ENCODE measurements at places on chromosomes 2 and 18.

GRCh38 chr2:47654790-47655562 is 128.0 kb upstream of the MSH6 start:
- DNase-seq = no peak

DNA sequence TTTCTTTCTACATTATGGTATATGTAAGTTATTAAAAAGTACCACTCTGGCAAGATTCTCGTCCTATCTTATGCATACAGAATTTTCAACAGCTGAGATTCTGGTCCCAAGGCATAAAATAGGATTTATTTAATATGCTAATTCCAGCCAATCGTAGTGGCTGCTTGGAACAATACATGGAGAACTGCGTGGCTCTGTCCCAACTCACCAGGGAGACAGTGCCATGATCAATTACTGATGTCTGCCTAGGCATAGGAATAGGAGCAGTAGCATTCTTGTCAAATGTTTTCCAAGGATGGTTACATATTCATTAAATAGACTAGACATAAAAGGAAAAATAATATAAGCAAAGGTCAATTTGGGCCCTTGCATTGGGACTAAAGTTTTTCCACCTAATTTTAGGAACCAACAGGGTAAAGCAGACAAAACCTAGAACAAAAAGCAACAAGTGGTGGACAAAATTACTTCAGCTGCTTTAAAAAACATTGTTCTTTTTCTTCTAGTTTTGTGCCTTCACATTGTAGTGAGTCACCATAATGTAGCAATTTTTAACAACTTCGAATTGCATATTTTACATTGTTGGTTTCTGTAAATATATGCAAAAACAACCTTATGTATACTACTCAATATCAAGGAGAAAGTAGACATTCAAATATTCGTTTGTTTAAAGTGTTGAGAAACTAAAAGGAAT is 232.8 kb upstream of the ATP5MC3 start:
- DNase-seq = no peak

DNA sequence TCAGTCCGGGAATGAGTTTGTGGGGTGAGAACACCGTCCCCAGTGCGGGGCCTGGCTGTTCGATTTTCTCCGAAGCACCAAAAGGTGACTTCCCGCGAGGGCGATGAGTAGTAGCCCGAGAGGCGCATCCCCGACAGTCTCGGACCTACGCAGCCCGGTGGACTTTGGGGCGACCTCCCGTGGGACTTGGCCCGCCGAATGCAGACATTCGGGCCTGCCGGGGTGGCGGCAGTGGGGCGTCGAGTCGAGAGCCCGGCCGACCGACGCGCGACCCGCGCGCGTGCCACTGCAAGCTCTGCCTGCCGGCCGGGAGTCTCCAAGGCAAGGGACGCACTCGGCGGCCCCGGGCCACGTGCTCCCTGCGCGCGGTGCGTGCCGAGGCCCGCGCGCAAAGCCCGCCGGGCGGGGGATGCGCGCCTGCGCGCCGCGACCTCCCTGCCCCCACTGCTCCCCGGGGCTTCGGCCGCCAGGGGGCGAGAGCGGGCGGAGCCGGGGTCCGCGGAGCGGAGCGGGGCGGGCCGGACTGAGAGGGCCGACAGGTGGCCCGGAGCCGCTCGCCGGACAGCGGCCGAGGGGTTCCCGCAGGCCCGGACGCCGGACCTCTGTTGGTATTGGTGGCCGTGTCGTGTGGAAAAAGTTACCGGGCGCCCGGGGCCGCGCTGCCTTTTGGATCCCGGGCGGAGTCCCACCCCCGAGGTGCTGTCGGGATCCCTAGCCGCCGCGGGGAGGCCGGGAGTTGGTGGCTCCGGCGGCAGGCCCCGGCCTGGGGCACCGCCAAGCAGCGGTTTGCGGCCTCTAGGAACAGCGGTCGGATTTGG is 1.9 kb downstream of the PTMA start:
- DNase-seq = peak; percentile 91

- no peak for DNase-seq
These were observed 97.4 kb downstream of the AFF3 start for GRCh38 chr2:100045000-100045399.

- no peak for DNase-seq
These were observed 50.6 kb upstream of the FMNL2 start for GRCh38 chr2:152284398-152284797.

- no peak for DNase-seq
These were observed 166.2 kb upstream of the VRK2 start for GRCh38 chr2:57880446-57880845.

DNA sequence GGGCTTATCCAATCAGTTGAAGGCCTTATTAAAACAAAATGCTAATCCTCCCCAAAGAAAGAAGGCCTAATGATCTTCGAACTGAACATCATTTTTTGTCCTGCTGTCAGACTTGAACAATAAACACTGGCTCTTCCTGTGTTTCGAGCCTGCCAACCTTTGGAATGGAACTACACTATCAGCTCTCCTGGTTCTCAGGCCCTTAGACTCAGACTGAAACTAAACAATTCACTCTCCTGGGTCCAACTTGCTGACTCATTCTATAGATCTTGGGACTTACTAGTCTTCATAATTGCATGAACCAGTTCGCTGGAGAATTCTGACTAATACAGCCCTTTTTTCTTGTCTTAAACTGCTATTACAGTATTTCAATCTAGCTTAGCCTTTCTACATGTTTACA is 235.2 kb downstream of the LNPK start:
- no peak for DNase-seq

- DNase-seq = no peak
These were observed 11.4 kb upstream of the CNDP1 start for GRCh38 chr18:74522635-74523548.

GRCh38 chr2:174681099-174682006 is 82.9 kb downstream of the CHRNA1 start:
- DNase-seq = no peak

- DNase-seq = no peak
These were observed 282 bp upstream of the PUS10 start for GRCh38 chr2:61018318-61018755.

GRCh38 chr2:27448381-27448780 is 6.2 kb downstream of the KRTCAP3 start:
- DNase-seq = no peak

DNA sequence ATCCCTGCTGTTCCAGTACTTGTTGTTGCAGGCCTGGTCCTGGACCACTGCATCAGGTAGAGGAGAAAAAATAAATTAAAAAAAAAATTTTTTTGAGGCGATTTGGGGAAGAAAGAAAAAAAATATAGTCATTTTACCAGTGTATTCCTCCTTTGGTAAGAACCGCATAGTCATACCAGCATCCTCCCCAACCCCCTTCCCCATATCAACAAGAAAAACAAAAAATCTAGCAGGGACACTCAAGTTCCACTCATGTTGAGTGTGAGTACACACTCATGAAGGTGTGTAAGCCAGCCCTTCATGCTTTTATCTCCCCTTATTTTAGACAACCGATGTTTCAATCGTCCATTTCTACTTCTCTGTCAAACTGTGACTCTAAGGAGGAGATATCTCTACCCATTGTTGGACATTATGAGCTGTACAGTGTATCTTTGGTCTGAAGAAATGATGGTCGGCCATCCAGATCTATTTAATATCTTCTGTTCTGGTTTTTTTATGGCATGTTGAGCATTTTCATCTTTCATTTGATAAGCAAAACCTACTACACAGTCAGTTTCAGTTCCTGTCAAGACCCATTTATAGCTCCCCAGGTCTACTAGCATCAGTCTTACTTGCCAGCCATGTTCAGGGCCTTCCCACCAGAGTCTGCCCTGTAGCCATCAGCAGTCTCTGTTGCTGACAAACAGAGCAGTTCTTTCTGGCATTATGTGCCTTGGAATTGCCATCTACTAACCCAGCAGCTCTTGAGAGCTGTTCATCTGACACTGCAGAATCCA is 20.0 kb downstream of the ELP2 start:
- no peak for DNase-seq

- no peak for DNase-seq
These were observed 36.5 kb upstream of the SLC39A10 start for GRCh38 chr2:195620501-195620900.

DNA sequence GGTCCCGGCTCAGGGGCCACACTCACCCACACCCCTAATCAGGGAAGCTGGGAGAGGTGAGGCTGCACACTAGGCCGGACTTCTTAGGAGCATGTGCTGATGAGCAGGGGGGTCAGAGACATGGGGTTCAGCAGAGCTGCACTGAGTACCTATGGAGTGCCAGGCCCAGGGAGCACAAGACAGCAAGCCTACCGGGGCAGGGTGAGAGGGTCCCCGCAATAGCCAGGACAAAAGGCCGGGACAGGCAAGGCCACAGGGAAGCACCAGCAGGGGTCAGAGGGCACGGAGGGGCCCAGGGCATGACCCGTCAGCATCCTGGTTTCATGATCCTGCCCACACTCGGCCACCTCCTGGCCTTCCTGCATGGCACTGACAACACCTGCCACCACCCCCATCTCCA is 73.5 kb downstream of the TNS1 start:
- no peak for DNase-seq

DNA sequence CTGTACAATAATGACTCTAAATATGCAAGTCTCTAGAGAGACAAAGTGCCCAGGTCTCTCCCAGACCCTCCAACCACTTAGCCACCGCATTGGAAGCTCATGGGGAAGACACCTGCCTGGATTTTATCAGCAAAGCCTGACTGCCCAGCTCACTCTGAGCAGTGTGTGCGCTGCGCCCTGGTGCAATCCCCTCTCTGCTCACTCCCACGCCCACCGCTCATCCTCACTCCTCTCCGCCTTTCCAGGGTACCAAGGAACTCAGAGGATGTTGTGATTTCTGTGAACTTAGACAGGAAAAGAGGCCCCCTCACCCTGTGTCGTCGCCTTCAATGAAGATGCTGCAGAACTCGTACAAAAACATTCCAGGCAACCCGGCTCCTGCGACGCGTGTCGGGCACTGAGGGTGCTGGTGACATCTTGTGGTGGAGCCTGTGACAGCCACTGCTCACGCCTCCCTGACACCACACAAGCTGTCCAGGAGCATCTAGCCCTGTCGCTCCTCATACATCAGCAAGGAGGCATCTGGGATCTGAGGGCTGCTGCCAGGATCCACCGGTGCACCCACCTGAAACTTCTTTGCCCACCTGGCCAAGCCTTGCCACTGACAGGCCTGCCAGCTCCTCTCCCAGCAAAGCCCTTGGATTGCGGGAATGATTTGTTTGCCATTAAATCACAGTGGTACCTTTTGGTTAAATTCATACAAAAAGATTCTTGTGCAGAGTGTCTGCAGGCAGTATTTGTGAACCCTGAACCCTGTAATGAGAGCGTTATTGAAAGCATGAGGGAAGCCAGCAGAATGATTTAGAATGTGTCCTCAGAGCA is 220.4 kb downstream of the ZNF516 start:
- no peak for DNase-seq

- peak; percentile 22 for DNase-seq
These were observed 65.9 kb downstream of the MBP start for GRCh38 chr18:77066689-77067088.

DNA sequence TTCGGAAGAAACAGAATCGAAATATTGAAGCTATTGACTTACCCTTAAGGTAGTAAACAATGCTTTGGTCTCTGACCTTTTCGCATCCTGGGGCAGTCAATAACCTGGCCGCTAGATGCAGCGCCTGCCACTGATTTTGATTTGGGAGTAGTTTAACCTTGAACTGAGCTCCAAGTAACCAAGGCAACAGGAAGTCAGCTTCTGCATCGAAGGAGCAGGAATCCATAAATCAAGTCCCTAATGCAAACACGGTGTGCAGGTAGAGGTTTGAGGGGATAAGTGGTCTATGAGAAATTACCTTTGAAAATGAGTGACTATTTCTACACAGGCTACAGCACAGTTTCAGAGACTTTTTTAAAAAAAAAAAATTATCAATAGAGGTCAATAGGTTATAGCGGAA is 353.5 kb downstream of the SETBP1 start:
- DNase-seq = no peak

DNA sequence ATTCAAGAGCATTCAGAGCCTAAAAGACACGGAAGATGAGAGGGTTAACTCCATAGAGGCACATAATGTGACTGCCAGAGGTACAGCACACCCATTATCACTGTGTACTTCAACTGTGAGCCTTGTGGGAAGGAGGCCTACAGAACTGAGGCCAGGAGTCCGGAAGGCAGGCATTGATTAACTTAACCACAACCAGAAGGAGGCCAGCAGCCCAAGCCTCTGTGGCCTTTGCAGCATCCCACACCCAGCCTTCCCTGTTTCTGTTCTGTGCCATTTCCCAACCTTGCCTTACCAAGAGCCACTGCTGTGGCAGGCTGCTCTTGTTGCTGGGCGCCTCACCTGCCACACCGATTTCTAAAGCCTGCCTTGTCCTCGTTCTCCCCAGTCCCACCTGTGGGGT is 27.2 kb downstream of the SIGLEC15 start:
- no peak for DNase-seq

GRCh38 chr18:13418013-13418710 is 199.6 kb downstream of the LDLRAD4 start:
- DNase-seq = no peak

GRCh38 chr2:47014564-47015051 is 99.0 kb upstream of the MCFD2 start:
- DNase-seq = no peak

- DNase-seq = no peak
These were observed 143.7 kb upstream of the ZFP36L2 start for GRCh38 chr2:43370146-43370545.

DNA sequence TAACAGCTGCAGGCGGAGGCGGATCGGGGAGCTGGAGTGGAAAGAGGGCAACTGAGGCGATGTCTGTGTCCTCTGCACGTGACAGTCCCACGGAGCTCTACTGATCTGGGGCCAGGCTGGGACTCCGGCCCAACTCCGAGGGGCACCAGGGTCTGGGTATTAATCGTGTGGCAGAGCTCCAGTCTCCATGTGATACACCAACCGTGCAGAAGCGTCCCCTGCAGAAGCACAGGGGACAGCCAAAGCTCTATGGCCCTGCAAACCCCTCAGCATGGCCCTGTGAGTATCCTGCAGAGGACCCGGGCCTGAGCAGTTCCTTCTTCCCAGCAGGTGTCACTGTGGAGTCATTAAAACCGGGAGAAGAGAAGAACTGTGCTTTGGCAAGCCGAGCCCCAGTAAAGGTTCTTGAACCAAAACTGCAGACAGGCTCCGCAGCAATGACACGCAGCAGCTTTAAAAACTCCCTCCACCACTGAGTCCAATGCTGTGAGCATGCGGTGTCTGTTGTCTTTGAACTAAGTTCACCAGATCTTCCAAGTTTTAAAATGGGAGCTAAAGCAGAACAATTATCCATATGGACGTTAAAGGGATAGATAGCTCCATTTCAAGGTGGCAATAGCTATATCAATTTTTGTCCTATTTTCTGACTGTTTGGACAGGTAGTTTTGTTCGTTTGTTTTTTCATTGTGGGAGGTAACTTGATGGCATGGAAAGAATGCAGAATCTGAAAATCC is 79.4 kb downstream of the TMEM182 start:
- peak; percentile 47 for DNase-seq

- DNase-seq = peak; percentile 19
These were observed 24.0 kb downstream of the GPR55 start for GRCh38 chr2:230901006-230901405.

GRCh38 chr2:77519888-77520506 is 2.2 kb downstream of the LRRTM4 start:
- no peak for DNase-seq

DNA sequence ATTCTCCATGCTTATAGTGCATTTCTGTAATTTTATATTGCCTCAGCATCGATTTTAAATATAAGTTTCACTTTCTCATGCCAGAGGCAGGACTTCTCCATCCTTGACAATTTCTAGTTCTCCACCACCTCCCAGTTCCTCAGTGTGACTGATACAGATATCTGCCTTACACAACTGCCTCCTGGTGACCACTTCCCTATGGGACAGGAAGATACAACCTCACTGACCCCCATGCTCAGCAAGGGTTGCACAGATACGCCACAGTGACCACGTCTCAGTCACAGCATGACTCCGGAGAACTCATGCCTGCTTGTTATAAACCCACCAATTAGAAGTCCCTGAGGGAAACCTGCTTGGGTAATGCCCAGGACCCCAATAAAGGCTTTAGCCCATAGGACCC is 284.0 kb upstream of the MC4R start:
- no peak for DNase-seq

Data from stimulated activated CD8-positive, alpha-beta memory T cell treated with anti-CD3 and anti-CD28 coated beads, Interleukin-4, amount 100 ng/mL, for 48 hours (primary cell).